ENCODE measurements at places on chromosomes 7 and 10. TPM values are rescaled to one million over a fixed set of nuclear protein-coding genes. Genes with fewer than 3 reads are reported as not detected.

Gene SLC18A3
- total RNA-seq, result not detected

Gene SEMA3D
- 0.50 TPM for total RNA-seq

Gene DBNL
- 121 TPM for total RNA-seq

Gene GRID2IP
- not detected for total RNA-seq

Gene NPFFR1
- total RNA-seq, result 0.04 TPM

GRCh38 chr7:66664590-66665293, 36.1 kb downstream of the KCTD7 start:
- DNase-seq, result no peak

DNA sequence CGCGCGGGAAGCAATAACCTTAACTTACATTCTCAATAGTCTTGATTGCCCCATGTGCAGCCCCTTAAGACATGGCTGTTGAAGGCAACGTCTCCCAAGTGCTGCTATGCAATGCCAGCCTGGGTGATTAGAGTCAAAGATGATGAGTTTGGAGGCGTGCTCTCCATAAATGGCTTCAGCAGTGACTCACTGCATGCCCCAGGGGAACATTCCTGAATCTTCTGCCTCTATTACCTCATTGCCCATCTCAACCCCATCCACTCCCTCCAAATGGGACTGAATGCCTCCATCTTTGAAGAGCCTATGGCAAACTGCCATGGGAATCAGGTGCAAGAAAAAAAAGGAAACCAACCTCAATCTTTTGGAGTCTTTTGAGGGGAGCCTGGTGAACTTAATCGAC, 282.8 kb downstream of the SNX10 start:
- no peak for DNase-seq

DNA sequence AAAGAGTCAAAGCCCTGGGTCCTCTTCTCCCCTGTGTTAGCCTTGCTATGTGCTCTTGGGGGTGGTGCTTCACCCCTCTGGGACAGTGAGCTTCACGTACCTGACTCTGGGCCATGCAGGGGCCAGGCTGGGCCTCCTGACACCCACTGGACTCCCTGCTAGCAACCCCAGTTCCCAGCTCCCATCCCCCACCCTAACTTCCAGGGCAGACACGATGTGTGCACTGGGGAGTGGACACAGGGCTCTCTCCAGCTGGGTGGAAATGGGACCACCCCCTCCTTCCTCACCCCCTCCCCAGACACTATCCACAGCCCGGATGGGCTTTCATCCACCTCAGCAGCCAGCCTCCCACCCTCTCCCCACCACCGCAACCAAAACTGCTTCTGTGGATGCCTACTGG, 113.0 kb upstream of the ZNF479 start:
- no peak for DNase-seq

DNA sequence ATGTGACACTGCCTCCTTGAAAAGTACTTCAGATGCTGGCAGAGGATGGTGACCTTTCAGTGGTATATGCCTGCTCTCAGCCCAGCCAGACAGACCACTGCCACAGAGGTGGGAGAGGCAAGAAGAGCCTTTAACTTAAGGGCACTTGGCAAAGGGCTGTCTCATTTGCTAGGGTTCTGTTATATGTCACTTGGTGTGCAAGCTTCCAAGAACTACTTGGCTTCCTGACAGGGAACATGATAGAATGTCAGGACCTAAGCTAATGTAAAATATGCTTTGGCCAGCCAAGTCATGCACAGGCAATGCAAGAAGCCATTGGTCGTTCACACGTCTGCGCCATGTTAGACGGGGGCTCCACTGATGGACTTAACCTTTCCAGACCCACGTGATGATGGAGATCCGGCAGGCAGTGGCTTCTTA, 54.7 kb downstream of the RBM20 start:
- no peak for DNase-seq

GRCh38 chr7:41538810-41539724, 163.8 kb downstream of the INHBA start:
- no peak for DNase-seq

- no peak for DNase-seq
These were observed 112.8 kb downstream of the LARP4B start for GRCh38 chr10:818526-819220.

GRCh38 chr10:14173706-14174594, 156.8 kb downstream of the FRMD4A start:
- no peak for DNase-seq

DNA sequence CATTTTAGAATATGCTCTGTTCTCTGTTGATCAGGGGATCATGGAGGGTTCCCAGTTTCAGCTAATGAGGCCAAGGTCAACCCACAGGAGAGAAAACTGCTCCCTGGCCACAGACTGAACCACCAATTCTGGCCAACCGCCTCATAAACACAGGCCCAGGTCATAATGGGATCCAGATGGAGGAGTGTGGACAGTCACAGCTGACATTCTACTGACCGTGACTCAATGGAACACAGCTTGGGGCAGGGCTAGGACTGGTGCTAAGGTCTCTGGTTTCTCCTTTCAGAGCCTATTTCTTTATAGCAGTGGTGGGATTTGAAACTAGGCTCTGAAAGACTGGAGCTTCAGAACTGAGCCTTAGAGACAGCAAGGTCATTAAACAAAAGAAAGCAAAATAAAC, 68.3 kb downstream of the HIPK2 start:
- no peak for DNase-seq

DNA sequence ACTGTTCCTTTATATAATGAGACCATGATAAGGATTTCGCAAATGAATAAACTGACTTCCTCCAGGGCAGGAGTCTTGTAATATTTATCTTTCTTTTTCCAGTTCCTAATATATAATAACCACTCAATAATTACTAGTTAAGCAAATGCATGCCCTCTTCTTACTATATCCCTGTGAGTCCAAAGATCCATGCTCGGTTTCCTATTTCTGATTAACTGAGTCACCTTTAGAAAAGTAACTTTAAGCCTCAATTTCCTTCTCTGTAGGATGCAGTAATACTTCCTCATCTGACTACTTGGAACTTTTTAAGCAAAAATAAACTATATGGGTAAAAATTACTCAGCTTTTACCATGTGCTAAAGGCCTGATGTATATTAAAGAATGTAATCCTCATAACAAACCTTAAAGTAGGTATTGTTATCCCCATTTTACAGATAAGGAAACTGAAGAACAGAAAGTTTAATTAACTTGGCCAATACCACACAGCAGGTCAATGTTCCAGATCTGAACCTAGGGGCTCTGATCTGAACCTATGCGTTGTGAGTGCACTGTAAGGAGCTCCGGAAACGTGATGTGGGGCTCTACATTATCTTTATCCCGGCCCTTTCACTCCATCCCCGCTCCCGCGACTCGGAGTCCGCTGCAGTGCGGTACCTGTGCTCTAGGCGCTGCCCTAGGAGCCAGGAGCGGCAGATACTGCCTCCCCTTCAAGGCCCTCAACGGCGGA, 458 bp downstream of the COX15 start:
- DNase-seq, result no peak

DNA sequence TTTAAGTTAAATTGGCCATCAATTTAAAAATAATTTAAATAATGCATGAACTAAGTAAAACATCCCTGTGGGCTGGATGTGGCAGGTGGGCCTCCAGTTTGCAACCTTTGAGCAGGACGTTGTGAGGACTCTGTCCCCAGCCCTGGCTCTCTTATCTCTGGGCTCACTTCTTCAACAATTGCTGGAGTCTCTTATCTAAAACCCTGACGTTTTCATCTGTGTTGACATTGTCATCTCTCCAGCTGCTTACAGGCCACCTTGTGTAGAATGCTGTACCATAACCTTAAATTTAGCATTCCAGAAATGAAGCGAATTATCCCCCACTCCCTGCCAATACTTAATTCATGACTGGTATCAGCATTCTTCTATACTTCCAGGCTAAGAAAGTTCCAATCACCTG, 3.2 kb upstream of the KIF5B start:
- no peak for DNase-seq

Data from kidney epithelial cell (primary cell).